ENCODE measurements at places on chromosomes 12 and 14.

GRCh38 chr12:5170844-5171243 lies 127.2 kb downstream of the KCNA5 start:
- no peak for DNase-seq

- no peak for DNase-seq
Observed at GRCh38 chr12:54981796-54982195, 2.8 kb downstream of the TESPA1 start.

DNA sequence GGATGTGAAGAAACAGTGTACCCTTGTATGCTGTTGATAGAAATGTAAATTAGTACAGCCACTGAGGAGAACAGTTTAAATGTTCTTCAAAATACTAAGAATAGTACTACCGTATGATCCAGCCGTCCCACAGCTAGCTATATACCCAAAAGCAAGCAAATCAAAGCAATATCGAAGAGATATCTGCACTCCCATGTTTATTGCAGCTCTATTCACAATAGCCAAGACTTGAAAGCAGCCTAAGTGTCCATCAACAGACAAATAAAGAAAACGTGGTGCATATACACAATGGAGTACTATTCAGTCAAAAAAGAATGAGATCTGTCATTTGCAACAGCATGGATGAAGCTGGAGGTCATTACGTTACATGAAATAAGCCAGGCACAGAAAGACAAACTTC lies 88.5 kb upstream of the SLC38A4 start:
- no peak for DNase-seq

DNA sequence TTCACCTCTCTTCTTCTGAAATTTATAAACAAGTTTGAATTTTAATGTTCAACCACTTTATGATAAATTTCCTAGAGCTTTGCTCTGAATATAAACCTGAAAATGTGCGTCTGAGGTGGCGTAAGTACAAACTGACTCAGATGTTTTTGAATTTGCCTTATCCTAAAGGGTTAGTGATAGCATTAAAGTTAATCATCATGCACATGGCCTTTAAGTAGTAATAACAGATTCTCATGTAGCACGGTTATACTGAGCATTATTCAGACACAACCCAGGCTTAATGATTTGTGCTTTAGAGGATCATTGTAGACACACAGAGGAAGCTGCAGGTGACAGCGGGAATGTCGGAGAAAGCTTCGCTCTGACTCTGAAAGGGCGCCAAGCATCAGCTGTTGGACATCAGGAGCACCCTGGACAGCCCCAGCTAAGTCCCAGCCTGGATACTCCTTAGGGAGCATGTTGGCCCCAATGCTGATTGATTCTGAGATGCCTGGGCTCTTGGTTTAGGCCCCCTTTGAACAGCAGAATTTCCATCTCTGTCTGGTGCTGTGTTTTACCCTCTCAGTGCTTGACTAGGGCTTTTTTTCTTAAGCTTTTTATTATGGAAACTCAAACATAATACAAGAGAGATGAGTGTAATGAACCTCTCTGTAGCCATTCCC lies 91.1 kb downstream of the PLXNC1 start:
- DNase-seq: no peak

DNA sequence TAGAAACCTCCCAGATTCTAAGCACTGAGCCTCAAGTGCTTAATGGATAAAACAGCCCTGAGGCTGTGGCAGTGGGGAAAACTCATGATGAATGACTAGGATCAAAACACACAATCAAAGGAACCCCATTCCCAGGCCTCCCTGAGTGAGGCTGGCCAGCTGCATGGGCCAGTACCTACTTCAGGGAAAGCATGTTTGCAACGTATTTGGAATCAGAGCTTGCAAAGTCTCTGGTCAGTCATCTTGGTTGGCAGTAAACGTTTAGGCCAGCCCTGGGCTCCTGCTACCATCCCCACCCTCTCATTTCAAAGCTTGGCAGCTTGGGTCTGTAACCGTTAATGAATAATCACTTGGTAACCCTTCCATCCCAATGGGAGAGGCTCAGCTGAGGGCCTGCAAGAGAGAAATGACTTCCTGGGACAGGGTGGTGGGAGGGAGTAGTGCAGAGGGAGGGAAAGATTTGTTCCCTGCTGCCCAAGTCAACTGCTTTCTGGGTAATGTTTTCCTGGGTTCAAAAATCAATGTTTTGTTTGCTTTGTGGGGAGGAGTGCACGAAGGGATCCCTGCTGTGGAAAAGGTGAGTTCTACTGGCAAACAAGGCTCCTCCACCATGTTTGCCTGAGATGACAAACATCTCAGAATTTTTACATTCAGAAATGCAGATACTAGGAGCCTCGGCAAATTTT lies 2.0 kb upstream of the RNASE8 start:
- DNase-seq: no peak

DNA sequence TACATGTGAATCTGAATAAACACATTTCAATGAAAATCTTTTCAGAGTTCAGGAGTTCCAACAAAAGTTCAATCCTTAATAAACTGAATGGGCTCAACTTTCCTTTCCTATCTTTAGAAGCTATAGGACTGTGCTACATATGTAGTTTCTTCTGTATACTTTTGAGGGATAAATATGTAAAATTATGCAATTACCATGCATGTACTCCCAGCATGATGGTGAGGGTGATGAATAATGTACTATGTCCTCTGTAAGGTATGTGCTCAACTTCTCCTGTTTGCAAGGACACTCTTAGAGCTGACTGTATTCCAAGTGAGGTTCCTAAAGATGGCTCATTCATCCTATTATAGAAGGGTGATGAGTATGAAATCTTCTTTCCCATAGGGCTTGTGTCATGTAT lies 15.5 kb downstream of the MBIP start:
- no peak for DNase-seq

DNA sequence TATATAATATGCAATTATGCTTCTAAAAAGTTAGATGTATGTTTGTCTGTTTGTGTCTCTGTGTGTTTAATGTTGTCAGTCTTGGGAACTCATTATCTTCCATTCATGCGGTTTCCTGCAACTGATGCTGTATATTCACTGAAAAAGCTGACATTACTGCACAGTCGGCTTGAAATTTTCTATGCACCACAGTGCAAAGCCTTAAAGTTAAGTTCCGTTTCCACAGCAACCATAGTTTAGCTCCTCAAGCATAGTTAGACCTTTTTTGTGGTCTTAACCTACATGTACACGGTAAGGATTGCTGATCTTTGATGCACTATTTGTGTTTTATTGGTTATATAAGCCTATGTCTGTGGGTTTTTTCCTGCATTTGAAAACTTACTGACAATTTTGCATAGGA lies 309.4 kb downstream of the KCNC2 start:
- no peak for DNase-seq

DNA sequence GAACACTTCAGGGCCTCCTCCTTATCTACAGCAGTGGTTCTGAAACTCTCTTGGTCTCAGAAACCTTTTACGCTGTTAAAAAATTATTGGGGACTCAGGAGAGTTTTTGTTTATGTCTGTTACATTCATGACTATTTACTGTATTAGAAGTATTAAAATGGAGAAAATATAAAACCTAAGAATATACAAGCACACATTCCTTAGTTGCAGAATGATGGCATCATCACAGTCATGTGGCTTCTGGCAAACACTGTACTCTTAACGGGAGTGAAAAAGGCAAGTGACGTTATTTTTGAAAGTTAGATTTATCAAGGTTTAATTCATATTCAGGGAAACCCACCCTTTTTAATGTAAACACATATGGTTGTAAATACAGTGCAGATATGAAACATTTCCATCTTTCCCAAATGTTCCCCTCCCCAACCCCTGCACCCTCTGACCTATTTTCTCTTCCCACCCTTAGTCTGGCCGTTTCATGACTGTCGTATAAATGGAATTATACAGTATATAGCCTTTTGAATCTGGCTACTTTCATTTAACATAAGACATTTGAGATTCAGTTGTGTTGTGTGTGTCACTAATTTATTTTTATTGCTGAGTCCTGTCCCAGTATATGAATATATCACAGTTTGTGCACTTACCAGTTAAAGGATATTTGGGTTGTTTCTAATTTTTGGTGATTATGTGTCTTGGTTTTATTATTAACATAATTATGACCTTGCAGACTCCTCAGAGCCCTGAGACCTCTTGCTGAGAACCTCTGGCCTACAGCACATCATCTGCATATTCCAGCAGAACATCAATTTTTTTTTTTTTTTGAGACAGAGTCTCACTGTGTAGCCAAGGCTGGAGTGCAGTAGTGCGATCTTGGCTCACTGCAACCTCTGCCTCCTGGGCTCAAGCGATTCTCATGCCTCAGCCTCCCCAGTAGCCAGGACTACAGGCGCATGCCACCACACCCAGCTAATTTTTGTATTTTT lies 457.0 kb downstream of the PCNX1 start:
- DNase-seq: no peak

GRCh38 chr14:104932676-104933631 lies 8.3 kb downstream of the PLD4 start:
- DNase-seq: peak; percentile 56

GRCh38 chr12:46177025-46177424 lies 91.8 kb downstream of the SLC38A1 start:
- no peak for DNase-seq

DNA sequence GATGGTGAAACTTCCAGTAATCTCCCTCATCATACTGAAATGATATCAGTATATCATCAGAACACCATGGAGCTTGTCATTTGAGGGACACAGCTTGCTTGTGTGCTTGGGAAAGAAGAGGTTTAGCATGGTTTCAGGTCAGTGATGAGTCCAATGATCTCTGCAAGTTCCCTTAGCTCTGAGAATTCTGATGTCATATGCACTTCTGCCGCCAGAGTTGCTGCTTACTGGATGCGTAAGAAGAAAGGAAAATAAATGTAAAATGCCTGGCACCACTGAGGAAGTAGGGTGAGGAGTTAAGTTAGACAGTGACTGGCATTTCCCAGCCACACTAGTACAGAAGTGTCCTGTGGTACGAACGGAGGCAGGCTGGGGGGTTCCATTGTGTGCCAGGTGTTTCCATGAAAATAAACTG lies 22.6 kb downstream of the PRKCH start:
- DNase-seq: no peak

- no peak for DNase-seq
Observed at GRCh38 chr12:106174876-106175275, 36.1 kb upstream of the NUAK1 start.

DNA sequence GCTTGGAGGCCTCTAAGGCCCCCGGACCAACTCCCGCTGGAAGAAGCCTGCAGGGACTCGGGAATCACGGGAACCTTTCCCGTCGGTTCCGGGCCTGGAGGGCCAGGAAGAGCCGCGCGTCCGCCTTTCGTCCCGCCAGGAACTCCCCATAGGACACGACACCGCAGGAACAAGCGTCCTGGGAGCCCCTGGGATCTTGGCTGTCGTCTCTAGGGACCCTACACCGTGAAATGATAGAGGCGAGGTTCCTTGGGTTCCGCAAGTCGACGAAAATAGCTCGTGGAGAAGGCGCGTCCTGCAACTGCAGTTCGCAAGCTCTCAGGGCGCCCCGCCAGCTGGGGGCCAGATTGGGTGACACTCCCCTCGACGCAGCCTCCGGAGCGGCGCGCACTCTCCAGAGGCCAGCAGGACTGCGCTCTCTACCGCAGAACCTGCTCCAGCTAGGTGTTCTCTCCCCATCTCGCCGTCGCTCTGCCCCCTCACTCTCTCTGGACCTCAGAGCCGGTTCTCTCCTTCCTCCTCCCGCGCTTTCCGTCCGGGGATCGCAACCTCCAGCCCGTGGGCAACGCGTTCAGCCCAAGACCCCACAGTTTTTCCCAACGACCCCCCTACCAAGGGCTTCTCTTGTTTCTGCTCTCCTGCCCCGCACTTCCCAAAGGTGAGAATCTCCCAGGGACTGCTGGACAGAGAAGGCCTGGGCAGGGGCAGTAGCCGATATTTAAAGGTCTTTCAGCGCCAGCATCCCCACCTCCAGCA lies 776 bp downstream of the BMP4 start:
- peak; percentile 44 for DNase-seq

GRCh38 chr14:83958359-83958758 lies 1571.6 kb upstream of the FLRT2 start:
- DNase-seq: no peak

DNA sequence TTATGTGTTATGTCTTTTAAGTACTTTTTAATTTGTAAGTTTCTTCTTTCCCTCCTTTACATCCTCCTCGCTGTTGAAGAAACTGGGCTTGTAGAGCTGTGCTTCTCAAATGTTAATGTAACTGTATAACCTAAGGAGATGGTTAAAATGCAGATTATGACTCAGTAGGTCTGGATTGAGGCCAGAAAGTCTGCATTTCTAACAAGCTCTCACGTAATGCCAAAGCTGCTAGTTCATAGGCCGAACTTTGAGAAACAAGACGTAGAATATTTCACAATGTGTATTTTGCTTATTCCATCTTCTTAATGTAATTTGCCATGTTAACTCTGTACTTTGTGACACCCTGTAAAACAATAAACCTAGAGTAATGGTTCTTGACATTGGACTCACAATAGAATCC lies 193.3 kb upstream of the SYT1 start:
- DNase-seq: no peak

DNA sequence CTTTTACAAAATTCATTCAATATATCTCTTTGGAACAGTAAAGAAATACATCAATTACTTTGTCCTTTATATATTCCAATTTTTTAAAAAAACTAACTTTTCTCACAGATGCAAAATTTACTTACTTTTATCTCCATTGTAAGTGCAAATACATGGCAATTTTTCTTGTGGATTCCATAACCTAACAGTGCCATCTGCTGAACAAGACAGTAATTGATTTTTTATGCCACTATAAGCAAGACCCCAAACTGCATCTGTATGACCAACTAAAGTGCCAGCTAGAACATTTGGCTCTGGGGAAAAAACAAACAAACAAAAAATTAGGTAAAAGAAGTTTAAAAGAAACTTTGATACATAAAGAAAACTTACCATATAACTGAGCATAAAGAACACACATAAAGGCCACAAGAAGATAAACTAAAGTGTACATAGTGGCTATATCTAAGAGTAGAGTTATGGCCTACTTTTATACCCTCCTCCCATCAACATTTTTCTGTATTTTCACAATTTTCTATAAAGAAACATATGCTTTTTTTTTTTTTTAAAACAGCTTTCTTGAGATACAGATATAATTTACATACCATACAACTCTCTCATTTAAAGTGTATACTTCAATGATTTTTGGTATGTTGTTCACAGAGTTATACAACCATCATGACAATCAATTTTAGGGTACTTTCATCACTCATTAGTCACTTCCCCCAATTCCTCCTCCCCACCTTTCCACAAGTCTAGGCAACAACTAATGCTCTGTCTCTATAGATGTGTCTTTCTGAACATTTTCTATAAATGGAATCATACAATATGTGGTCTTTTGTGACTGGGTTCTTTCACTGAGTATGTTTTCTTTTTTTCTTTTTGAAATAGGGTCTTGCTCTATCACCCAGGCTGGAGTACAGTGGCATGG lies 32.6 kb downstream of the COCH start:
- peak; percentile 46 for DNase-seq

- no peak for DNase-seq
Observed at GRCh38 chr12:24360461-24360860, 411.0 kb upstream of the SOX5 start.

- DNase-seq: no peak
Observed at GRCh38 chr14:49755378-49755777, 12.6 kb upstream of the KLHDC2 start.
